ENCODE measurements at places on chromosomes 7 and 10.
A peak's percentile ranks its signal among the peaks of the same experiment; 100 is the strongest.

DNA sequence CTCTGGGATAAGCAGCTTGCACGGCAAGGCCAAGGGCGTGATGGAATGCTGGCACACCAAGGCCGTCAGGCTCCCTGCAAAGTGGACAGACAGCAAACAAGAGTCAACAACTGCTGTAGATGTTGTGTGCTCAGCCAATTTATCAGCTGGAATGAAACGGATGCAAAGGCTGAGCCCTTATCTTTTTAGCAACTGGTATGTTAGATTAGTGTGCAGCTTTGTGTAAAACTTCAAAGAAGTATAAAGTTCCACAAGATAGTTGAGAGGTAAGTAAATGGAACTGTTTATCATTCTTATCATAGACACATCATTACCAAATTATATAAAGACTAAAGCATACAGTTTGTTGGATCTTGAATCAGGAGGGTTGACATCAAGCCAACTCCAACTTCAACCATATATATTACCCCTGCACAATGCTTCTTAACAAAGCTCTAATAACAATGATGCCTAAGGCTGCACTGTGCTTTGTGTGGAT lies 289.0 kb downstream of the TNS3 start:
- no peak for DNase-seq

DNA sequence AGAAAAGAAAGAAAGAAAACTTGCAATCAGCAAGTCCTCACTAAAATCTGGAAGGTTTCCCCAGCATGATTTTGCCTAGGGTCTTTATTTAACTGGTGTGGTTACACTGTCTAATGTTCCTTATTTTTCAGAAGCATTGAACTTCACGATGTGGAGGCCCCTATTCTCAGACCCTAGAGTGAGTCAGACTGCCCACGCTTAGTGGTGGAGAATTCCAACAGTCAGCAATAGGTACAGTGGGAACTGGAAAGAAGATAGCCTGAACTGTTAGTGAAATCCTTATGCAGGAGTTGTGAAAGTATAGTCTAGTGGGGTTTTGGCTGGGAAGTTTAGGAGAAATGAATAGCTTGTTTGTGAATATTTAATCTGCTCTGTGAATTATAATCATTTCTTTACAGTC lies 115.0 kb downstream of the FZD1 start:
- DNase-seq, result no peak

DNA sequence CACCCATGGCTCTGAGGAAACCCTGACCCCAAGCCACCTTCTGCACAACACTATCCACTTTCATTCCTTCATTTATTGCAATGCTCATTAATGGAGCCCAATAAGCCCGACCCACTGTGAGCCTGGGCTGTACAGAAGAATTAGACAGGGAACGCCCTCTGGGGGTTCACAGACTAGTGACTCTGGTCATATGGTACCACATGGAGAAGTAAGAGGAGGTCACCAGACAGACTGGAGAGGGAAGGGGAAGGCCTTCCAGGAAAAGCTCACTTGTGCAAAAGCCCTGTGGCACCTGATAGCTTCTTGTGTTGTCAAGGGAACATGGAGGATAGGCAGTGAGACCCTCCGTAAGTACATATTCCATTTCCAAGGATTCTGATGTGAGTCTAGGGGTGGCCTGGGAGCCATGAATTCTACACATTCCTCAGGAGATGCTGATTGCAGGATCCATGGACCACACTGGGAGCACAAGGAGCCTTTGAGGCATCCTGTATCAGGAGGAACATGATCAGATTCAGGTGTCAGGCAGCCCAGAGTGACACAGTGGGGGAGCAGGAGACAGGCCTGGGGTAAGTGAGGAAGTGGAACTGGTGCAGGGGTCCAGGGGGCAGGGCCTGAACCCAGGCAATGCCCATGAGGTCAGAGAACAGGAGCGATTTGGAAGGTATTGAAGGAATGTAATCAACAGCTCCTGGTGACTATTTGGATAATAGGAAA lies 19.9 kb downstream of the TMEM72 start:
- no peak for DNase-seq

DNA sequence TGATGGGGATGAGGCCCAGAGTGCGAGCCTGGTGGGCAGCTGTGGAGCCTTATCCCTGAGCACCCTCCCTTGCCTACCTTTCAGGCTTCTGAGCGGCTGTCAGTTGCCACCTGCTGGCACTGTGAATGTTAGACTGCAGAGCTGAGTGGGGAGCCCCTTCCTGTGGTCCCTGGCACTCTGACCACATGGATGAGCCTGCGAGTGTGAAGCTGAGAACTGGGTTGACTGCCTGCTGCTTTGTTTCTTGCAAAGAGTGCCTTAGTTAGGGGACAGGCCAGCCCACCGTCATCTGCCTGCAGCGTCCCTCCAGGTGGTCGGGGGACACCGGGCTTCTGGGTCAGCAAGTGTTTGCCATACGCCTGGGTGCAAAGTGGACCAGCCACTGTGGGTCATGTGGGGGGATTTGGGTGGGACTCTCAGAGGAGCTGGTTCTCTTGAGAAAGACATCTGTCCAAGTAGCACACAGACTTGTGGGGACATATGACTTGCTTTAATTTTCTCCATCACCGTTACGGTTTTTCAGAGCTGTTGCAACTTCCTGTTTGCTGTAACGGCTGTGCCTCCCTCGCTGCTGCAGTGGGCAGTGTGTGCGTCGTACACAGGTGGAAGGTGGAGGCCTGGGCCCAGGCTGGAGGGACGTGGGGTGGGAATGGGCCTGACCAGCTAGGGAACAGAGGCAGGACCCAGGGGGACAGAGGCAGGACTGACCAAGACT lies 13.7 kb downstream of the INPP5A start:
- no peak for DNase-seq

DNA sequence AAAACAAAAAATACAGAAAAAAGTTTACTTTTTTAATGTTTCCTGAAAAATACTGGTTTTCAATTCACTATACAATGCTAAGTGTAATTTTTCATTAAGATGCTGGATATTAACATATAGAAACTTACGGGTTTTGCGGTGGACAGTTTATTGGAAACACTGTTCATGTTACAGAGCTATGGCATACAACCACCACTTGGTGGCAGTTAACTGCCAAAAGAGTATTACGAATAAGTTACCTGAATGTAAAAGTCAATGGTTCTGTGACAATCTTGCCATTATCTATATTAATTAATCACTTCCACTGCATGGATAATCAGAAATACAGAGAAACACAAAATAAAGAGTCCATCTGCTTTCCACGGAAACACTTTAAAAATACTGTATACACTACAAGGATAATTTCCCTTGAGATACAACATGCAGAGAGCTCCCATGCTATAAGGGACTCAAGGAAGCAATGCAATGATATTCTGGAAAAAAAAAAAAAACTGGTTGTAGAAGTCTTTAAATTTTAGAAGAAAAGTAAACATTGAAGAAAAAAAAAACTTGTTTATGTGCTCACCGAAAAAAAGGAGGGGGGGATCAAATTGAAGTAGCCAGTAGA lies 97.0 kb downstream of the TPK1 start:
- no peak for DNase-seq

DNA sequence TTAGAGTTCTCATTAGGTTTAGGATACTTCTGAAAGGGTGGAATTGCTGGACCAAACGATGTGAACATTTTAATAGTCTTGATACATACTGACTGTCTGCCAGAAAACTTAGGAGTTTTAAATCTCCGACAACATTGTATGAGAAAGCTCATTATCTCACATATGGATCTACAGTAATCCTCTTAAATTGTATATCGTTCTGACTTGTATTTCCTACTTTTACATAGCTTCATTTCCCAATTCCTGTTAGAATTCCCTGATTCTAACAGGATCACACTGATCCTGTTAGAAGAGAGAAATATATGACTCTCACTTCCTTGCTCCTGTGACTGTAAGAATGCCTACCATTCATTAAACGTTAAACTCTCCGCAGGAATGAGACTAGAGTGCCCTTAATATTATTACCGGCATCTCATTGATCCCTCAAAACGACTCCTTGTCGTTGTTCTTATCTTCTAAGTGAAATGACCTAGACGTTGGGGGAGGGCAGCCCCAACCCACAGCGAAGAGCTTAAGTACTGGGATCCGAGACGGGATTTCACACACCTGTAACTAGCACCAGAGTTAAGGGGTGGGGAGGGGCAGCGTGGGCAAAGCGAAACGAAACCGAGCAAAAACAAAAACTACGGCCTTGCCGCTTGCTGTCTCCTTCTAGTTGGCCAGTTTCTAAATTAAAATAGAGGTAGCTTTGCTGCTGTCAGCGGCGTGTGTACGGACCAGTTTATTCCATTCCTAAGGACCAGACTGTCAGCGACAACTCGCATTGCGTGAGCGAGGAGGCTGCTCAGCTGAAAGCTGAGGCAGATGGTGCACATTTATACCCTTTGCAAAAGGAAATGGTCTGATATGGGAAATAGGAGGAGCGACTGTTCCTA lies 678 bp upstream of the TMEM106B start:
- DNase-seq, result peak; percentile 38

DNA sequence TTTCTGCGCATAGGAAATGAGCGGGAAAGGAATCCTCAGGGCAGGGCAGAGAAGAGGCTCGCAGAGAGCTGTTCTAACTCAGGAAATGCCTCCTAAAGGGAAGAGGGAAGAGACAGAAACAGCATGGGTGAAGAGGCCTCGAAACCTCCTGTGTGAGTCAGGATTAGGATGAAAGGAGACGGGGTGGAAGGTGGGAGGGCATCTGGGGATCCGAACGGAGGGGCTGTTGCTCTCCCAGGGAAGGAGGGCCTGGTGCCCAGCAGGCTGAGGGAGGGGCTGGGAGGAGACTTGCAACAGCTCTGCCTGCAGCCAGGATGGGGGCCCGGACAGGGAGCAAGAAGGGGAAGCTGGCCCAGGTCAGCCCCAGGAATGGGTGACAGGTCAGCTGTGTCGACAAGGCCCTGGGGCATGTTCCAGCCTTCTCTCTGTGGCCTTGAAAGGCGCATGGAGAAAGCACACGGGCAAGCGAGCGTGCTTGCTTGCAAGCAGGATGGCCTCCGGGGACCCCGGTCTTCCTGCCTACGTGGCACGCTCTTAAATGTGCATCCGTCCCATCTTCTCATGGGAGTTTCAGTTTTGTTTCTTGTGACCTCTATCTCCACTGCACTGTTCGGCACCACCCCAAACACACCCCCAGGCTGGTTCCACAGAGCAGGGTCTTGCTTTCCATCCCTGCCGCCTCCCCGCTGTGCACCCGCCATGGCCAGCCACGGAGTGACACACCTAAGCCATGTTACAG lies 63.5 kb downstream of the HIPK2 start:
- no peak for DNase-seq

GRCh38 chr7:128938544-128939074 lies 882 bp downstream of the IRF5 start:
- no peak for DNase-seq

- DNase-seq, result no peak
Observed at GRCh38 chr7:108503112-108504026, 22.6 kb downstream of the PNPLA8 start.

- no peak for DNase-seq
Observed at GRCh38 chr10:132964231-132964630, 21.9 kb upstream of the CFAP46 start.

GRCh38 chr7:124597509-124597908 lies 168.1 kb downstream of the GPR37 start:
- DNase-seq, result no peak

DNA sequence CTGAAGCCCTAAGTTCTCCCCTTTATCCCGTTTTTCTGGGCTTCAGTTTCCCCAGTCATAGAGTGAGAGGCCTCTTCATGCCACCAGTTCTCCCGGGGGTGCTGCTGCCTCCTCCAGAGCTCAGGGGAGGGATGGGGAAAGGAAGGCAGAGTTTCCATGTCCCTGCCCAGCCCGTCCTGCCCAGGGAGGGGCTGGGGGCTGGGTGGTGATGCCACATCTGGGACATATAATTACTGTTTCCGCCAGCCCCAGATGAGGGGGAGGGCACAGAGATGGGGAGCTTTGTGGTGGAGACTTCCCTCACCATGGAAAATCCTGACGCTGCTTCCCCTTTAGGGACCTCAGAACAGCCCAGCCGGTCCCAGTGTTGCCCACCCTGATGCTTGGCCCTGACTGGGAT lies 4.1 kb downstream of the AQP1 start:
- no peak for DNase-seq

DNA sequence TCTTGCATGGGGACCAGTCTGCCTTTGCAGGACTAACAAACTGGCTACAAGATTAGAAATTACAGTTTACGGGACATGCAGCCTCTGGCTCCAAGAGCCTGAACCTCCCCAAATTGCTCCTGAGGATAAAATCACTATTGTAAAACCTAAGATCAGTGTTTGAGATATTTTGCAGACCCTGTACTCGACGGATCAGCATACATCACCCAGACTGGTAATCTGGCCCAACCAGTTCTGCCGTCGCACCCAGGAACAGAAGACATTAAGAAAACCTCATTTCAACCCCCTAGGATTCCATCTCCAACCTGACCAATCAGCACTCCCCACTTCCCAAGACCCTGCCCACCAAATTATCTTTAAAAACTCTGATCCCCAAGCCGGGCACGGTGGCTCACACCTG lies 27.1 kb upstream of the DNMBP start:
- no peak for DNase-seq

DNA sequence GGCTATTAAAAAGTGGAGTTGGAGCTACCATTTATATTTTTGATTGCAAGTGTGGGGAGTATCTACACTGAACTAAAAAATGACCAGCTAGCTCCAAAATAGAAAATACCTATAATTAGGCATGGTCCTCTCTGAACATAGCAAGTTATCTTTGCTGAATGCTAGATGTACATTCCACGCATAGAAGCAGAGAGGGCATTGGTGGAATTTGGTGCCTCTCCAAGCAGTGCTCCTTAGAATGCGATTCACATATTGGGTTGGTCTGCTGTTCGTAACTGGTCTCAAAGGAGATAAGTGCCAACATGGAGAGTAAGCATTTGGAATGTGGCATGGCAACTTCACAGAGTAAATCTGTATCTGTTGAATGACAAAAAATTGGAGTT lies 196.2 kb downstream of the PTN start:
- DNase-seq, result no peak

- no peak for DNase-seq
Observed at GRCh38 chr7:76133164-76133775, 68.4 kb upstream of the SRRM3 start.

- no peak for DNase-seq
Observed at GRCh38 chr10:3477683-3478082, 305.1 kb upstream of the PITRM1 start.

GRCh38 chr7:11650500-11650899 lies 181.5 kb downstream of the THSD7A start:
- DNase-seq, result no peak

- no peak for DNase-seq
Observed at GRCh38 chr10:71575934-71576801, 143.4 kb downstream of the C10orf105 start.

DNA sequence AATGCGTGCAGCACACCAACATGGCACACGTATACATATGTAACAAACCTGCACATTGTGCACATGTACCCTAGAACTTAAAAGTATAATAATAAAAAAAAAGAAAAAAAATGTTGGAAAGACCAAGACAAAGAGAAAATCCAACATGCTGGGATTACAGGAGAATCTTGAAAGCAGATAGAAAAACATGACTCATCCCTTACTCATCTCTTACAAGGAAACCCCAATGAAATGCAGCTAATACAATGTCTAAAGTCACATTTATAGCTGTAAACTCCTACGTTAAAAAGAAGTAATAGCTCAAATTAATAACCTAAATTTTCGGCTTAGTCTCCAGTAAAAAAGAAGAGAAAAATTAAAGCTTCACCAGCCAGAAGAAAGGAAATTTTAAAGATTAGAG lies 47.5 kb upstream of the DGKB start:
- no peak for DNase-seq

GRCh38 chr7:101094791-101095375 lies 9.6 kb downstream of the TRIM56 start:
- DNase-seq, result no peak

Data from hypothalamus (tissue), 51 donors.